T-cell (primary cell): ENCODE measurements at places on chromosomes 1 and 21. TPM values are rescaled to one million over a fixed set of nuclear protein-coding genes. Genes with fewer than 3 reads are reported as not detected.

DNA sequence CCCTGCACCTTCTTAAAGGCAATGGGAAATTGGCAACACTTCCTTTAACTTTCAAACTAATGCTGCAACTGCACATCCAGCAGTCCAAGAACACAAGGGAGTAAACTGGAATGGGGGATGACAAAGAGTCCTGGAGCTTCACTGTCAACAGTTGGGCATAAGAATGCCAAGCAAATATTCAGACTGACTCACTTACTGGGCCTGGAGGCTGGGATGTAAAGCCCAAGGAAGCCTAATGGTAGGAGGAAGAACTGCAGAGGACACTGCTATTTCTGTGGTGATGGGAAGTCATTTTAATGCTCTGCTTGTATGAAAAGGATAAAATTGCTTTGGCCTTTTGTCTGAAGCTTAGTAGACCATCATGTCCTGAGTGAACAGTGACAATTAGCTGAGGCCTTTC, 15.7 kb upstream of the DMRTA2 start:
- H3K27me3 ChIP-seq = no peaks in the 10 kb centered on the region
- H3K4me3 ChIP-seq = no peak overlapping the region
- peaks cover 9% of the 10 kb centered on the region for H3K36me3 ChIP-seq
- DNase-seq = no peak
- no peak overlapping the region for H3K27ac ChIP-seq
- H3K4me1 ChIP-seq = no peaks in the 10 kb centered on the region

The DNAH14 gene
- 1.4 TPM for total RNA-seq

The ZBTB8OS gene
- 41.2 TPM for total RNA-seq

DNA sequence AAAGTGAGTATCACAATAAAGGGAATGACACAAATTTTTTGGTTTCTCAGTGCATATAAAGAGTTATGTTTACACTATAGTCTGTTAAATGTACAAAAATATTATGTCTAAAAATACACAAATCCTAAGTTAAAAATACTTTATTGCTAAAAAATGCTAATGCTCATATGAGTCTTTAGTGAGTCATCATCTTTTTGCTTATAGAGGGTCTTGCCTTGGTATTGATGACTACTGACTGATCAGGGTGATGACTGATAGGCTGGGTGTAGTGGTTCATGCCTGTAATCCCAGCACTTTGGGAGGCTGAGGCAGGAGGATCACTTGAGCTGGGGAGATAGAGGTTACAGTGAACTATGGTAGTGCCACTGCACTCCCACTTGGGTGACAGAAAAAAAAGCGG, 12.9 kb upstream of the NUF2 start:
- H3K27me3 ChIP-seq = no peaks in the 10 kb centered on the region
- H3K36me3 ChIP-seq = no peaks in the 10 kb centered on the region
- H3K4me1 ChIP-seq = no peaks in the 10 kb centered on the region
- DNase-seq = no peak

The RHEX gene
- total RNA-seq = 0.28 TPM

- DNase-seq = peak; percentile 25
- H3K36me3 ChIP-seq = peaks cover 16% of the 10 kb centered on the region
These were observed 876 bp downstream of the RAB29 start for GRCh38 chr1:205774198-205775014.

The TIE1 gene
- 0.32 TPM for total RNA-seq

DNA sequence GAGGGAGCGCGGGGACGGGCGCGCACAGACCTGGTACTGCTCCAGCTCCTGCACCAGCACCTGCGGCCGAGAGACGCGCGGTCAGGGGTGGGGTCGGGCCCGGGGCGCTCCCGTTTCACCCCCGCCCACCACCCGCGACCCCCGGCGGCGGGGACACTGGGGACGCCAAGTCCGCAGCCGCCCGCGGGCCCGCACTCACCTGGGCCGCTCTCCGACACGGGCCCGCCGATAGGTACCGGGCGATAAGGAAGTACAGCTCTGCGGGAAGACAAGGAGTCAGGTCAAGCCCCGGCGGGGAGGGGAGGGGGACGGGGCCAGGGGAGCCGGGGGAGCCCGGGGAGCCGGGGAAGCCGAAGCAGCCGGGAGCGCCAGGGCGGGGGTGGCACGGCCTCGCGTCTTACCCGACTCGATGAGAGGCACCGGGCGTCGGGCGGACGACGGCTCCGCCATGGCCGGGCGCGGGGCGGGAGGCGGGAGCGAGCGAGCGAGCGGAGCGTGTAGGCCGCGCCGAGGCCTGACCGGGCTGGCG, 326 bp downstream of the BRWD1 start:
- no peaks in the 10 kb centered on the region for H3K27me3 ChIP-seq
- peak; percentile 21 for DNase-seq
- H3K36me3 ChIP-seq = peaks cover 14% of the 10 kb centered on the region
- peak overlapping the region; percentile 83 for H3K4me3 ChIP-seq
- H3K27ac ChIP-seq = peak overlapping the region; percentile 18

The SMPDL3B gene
- total RNA-seq = 0.44 TPM

The SLFNL1 gene
- total RNA-seq = 0.82 TPM

DNA sequence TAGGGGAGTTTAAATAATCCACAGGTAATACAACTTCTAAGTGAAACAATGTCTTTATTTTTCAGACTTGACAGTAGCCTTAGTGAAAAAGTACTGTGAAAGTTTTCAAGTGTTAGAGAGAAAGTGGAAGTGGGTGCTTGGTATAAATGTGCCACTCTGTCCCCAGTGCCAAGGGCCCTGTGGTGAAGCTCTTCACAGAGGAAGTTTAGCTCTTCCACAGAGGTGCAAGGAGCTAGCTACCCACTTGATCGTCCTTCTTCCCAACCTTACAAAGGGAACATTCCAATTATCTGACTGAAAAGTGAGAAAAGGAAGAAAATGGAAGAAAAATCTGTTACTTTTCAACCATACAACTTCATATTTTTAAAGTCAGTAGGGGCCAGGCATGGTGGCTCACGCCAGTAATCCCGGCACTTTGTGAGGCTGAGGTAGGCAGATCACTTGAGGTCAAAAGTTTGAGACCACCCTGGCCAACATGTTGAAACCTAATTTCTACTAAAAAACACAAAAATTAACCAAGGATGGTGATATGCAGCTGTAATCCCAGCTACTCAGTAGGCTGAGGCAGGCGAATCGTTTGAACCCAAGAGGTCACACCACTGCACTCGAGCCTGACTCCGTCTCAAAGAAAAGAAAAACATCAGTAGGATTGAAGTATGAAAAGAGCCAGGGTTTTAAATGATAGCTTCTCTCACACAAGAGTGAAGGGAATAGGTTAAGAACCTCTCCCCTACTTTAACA, 41.0 kb upstream of the PTPRC start:
- H3K4me3 ChIP-seq = no peak overlapping the region
- H3K4me1 ChIP-seq = peaks cover 44% of the 10 kb centered on the region
- no peaks in the 10 kb centered on the region for H3K36me3 ChIP-seq
- DNase-seq = no peak

The OTUD7B gene
- total RNA-seq = 13.5 TPM

- H3K36me3 ChIP-seq = peaks cover 7% of the 10 kb centered on the region
- H3K4me3 ChIP-seq = no peak overlapping the region
- no peaks in the 10 kb centered on the region for H3K27me3 ChIP-seq
- peaks cover 8% of the 10 kb centered on the region for H3K4me1 ChIP-seq
These were observed 18.7 kb downstream of the HTR6 start for GRCh38 chr1:19683351-19683750.

The CFHR3 gene
- total RNA-seq = not detected

GRCh38 chr21:31511258-31511657, 148.2 kb upstream of the SOD1 start:
- no peak for DNase-seq
- H3K4me1 ChIP-seq = peaks cover 7% of the 10 kb centered on the region
- H3K4me3 ChIP-seq = no peak overlapping the region
- peaks cover 7% of the 10 kb centered on the region for H3K27me3 ChIP-seq
- no peaks in the 10 kb centered on the region for H3K36me3 ChIP-seq
